ENCODE measurements at places on chromosomes 12 and 14. TPM values are rescaled to one million over a fixed set of nuclear protein-coding genes. Genes with fewer than 3 reads are reported as not detected.

DNA sequence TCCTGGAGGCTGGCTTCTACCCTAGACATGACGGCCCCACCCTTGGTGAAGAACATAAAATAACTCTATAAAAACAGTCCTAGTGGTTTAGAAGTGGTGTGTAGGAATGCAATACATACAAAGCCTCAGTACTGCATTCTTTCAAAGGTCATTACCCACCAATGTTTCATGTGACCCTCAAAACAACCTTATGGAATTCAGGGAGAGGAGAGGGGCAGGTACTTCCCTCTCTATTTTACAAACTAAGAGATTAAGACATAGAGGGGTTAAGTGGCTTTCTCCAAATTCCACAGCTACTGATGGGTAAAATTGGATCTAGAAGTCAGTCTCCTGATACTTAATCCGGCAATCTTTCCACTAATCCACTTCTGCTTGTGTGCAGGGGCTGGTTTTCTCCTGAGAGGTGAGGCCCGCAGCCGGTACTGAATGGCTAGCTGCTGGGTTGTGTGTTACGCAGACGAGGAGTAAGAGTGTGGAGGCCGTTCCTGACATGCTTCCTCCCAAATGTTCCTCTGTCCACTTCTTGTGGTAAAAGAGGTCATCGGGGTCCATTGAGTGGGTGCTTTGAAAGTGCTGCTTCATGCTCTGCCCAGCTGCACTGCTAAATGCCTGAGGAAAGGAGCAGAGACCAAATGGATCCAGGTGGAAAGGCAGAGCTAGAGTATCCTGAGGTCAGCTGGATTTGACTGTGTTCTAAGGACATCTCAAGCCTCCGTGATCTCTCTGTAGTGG, 16.2 kb downstream of the SLC7A8 start:
- peaks cover 11% of the 10 kb centered on the region for H3K27me3 ChIP-seq
- H3K36me3 ChIP-seq = no peaks in the 10 kb centered on the region
- H3K27ac ChIP-seq = no peak overlapping the region
- H3K4me1 ChIP-seq = peaks cover 10% of the 10 kb centered on the region
- DNase-seq = no peak

DNA sequence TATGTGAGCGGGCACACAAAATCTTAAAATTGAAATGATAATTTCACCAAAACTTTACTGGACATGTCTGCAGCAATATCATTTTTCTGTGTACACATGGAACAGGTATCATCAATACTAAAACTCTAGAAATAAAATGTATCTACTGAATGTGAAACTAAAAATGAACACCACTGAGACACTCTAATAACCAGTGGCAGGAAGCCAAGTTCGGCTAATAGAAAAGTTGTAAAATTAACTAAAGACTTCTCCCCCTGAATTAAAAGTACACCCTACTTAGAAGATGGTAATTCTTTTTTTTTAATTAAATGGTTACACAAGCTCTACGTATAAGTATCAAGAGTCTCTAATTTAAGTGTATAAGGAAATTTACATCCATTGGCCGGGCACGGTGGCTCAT, 227.2 kb downstream of the MED13L start:
- no peaks in the 10 kb centered on the region for H3K36me3 ChIP-seq
- H3K27ac ChIP-seq = no peak overlapping the region
- H3K4me3 ChIP-seq = no peak overlapping the region
- no peaks in the 10 kb centered on the region for H3K4me1 ChIP-seq

DNA sequence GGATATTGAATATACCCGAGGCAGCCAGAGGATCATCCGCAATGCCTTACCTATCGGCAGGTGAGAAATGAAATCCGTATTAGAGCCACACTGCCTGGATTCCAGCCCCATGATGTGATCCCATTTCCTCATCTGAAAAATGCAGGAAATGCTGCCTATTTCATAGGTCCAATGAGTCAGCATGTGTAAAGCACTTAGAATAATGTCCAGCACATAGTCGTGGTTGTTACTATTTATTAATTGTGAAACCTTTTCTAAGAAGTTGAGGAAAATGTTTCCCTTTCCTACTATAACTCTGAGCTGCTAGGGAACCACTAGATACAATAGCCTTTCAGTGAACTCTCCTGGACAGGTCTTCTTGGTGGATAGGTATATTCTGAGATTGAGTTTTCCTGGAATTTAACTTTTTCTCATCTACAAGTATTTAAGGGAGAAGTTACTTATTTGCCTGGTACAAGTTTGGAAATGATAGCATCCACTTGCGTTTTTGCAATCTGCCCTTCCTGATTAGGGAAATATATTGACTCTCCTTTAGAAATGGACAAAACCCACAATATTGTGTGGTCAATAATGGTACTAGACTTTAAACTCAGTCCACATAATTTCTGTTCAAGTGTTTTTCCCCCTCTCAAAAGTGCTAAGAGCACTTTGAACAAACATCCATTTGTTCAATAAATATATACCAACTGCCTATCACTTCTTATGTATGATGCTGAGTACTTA, 12.2 kb downstream of the POLR3B start:
- H3K4me3 ChIP-seq = no peak overlapping the region
- H3K36me3 ChIP-seq = peaks cover 19% of the 10 kb centered on the region
- DNase-seq = no peak
- H3K27ac ChIP-seq = no peak overlapping the region
- H3K4me1 ChIP-seq = no peaks in the 10 kb centered on the region

DNA sequence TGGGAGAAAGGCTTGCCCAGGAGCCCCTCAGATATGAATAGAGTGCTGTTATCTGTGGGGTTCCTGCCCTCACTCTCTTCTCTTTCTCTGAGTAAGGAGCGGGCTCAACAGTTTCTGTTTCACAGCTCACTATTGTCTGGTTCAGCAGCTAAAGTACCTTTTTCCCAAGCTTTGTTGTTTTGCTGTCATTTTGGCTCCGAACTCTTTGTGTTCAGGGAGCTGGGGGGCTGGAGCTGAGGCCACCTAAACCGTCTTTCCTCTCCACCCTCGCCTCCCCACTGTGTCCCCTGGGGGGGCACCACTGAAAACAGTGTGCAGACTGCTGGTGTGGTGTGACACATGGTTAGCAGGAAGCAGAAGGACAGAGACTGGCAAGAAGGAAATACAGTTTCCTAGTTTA, 51.4 kb downstream of the FBXW8 start:
- peaks cover 3% of the 10 kb centered on the region for H3K36me3 ChIP-seq
- no peak overlapping the region for H3K4me3 ChIP-seq
- DNase-seq = no peak
- H3K27me3 ChIP-seq = no peaks in the 10 kb centered on the region
- no peak overlapping the region for H3K27ac ChIP-seq

- H3K27ac ChIP-seq = no peak overlapping the region
- H3K4me1 ChIP-seq = peaks cover 3% of the 10 kb centered on the region
- no peak overlapping the region for H3K4me3 ChIP-seq
- no peak for DNase-seq
These were observed 747.4 kb downstream of the VRK1 start for GRCh38 chr14:97544571-97544970.

DNA sequence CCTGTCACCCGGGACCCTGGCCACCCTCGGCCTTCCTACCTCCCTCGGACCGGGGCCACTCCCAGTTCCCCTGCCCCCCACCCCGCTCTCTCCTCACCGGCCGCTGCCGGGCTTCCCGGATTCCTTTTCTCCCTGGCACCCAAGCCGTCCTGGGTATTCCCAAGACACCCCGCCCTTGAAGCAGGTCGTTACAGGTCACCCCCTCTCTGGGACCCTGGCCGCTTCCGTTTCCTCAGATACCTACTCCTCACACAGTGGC, 493 bp downstream of the NUMB start:
- peak overlapping the region; percentile 91 for H3K4me3 ChIP-seq
- peaks cover 12% of the 10 kb centered on the region for H3K4me1 ChIP-seq
- DNase-seq = no peak
- no peaks in the 10 kb centered on the region for H3K27me3 ChIP-seq
- no peaks in the 10 kb centered on the region for H3K36me3 ChIP-seq
- H3K27ac ChIP-seq = no peak overlapping the region

- H3K4me1 ChIP-seq = no peaks in the 10 kb centered on the region
- no peaks in the 10 kb centered on the region for H3K27me3 ChIP-seq
- no peak overlapping the region for H3K4me3 ChIP-seq
- no peak for DNase-seq
These were observed 171.7 kb upstream of the LHX5 start for GRCh38 chr12:113643177-113643974.

GRCh38 chr14:61187196-61187905, 93.8 kb downstream of the TMEM30B start:
- H3K27ac ChIP-seq = no peak overlapping the region
- H3K4me1 ChIP-seq = peaks cover 6% of the 10 kb centered on the region
- no peaks in the 10 kb centered on the region for H3K36me3 ChIP-seq

- peaks cover 5% of the 10 kb centered on the region for H3K36me3 ChIP-seq
- no peak overlapping the region for H3K27ac ChIP-seq
- H3K4me3 ChIP-seq = no peak overlapping the region
- no peak for DNase-seq
- H3K27me3 ChIP-seq = no peaks in the 10 kb centered on the region
These were observed 6.8 kb downstream of the KMT5A start for GRCh38 chr12:123390498-123391426.

- peak overlapping the region; percentile 19 for H3K4me3 ChIP-seq
- H3K4me1 ChIP-seq = peaks cover 100% of the 10 kb centered on the region
- H3K27ac ChIP-seq = peak overlapping the region; percentile 87
- peaks cover 51% of the 10 kb centered on the region for H3K36me3 ChIP-seq
- DNase-seq = no peak
These were observed 42.5 kb downstream of the CCDC88C start for GRCh38 chr14:91374879-91375702.

- no peak for DNase-seq
- no peaks in the 10 kb centered on the region for H3K4me1 ChIP-seq
- no peak overlapping the region for H3K27ac ChIP-seq
- H3K36me3 ChIP-seq = no peaks in the 10 kb centered on the region
These were observed 89.0 kb upstream of the SFSWAP start for GRCh38 chr12:131621701-131622421.

GRCh38 chr14:56340932-56341331, 222.7 kb downstream of the PELI2 start:
- no peaks in the 10 kb centered on the region for H3K4me1 ChIP-seq
- H3K4me3 ChIP-seq = no peak overlapping the region
- H3K27ac ChIP-seq = no peak overlapping the region

DNA sequence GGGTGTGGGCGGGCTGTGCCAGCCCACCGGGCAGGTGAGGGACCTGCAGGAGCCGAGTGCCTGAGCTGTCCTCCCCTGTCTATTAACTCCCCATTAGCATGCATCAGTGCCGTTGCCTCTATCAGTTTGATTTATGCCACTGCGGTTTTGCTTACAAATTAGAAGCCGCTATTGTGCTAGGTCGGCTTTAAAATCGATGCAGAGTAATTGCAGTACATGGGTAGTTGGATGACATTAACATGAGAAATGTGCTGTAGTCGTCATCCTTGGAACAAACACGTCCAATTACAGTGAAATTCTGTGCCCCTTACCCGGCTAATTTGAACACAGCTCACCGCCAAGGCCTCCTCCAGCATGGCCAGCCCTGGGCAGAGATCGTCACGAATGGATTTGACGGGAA, 145.8 kb downstream of the TSPAN9 start:
- no peak overlapping the region for H3K27ac ChIP-seq
- no peaks in the 10 kb centered on the region for H3K4me1 ChIP-seq
- H3K36me3 ChIP-seq = no peaks in the 10 kb centered on the region
- H3K27me3 ChIP-seq = peaks cover 27% of the 10 kb centered on the region
- no peak for DNase-seq
- H3K4me3 ChIP-seq = no peak overlapping the region

DNA sequence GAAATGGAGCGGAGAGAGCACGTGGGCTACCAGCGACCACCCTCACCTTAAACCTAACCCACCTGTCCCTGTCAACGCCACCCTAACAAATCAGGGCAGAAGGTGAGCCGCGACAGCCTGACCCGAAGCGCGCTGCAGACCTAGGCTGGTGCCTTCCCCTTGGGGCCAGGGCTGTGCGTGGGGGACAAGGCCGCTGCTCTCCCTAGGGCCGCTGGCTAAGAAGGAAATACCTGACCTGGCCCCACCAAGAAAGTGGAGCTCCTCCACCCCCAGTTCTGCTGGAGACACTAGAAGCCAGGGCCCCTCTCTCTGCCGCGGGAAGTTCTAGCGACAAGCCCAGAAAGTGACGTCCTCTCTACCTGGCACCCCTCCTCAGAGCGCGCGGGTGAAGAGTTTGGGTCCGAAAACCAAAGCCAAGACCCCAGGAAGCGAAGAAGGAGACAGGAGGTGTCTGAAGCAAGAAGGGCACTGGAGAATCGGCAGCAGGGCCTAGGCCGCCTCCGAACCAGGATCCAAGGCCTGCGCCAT, 7.5 kb downstream of the SIX1 start:
- H3K27ac ChIP-seq = no peak overlapping the region
- peaks cover 55% of the 10 kb centered on the region for H3K27me3 ChIP-seq

DNA sequence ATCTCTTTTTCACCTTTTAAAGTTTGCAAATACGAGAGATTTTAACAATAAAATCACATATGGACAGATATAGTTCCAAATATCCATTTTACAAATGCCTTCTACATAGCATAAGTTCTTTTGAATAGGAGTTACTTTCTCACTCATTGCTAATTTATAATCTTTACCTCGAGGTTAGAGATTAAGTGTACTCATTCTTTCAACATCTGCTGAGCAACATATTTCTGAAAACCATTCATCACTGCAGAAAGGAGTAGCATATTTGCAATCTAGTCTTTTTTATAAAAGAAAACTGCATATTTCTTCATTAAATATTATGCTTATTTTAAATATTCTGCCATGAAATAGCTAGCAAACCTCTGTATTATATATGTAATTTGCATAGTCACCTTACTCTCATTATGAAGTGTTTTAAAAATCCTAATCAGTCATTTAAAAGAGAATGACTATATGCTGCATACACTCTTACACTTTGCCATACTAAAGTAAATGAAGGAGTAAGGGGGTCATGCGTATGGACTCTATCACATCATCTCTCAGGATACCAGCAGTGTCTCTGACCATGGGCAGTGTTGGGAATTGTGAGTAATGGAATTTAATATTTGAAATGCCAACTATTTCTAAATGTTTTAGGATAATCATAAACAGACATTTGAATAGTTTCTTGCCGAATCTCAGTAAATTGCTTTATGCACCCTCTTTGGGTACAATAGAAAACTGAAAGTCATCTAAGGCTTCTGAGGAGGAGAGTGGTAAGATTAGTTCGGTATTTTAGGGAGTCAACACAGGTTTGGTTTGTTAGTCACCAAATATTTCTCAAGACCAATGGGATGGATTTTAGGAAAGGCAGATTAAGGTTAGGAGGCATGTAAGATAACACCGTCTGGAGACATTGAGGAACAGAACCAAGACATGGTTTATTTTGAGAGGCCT, 524.8 kb upstream of the ATP2B1 start:
- no peaks in the 10 kb centered on the region for H3K27me3 ChIP-seq
- no peaks in the 10 kb centered on the region for H3K36me3 ChIP-seq
- no peaks in the 10 kb centered on the region for H3K4me1 ChIP-seq
- no peak for DNase-seq
- no peak overlapping the region for H3K4me3 ChIP-seq

- no peaks in the 10 kb centered on the region for H3K4me1 ChIP-seq
- H3K36me3 ChIP-seq = no peaks in the 10 kb centered on the region
- H3K27ac ChIP-seq = no peak overlapping the region
These were observed 330.8 kb downstream of the SOX5 start for GRCh38 chr12:23618718-23619117.

Gene LRP1-AS
- not detected for total RNA-seq

Gene ATXN7L3B
- total RNA-seq = 35.1 TPM

Gene KRT75
- not detected for total RNA-seq

Gene RND1
- total RNA-seq = 5.0 TPM

Gene TCL1B
- 0.88 TPM for total RNA-seq

Gene LYZ
- total RNA-seq = 5.0 TPM
